NCI-H1694 (cell line): ENCODE measurements at places on chromosomes 7 and 10.

GRCh38 chr10:112288486-112288885, 5.3 kb downstream of the TECTB start:
- DNase-seq, result no peak

- no peak for DNase-seq
Observed at GRCh38 chr10:129642427-129642826, 175.4 kb downstream of the MGMT start.

GRCh38 chr7:118352867-118353453, 128.5 kb downstream of the ANKRD7 start:
- DNase-seq, result peak; percentile 61

DNA sequence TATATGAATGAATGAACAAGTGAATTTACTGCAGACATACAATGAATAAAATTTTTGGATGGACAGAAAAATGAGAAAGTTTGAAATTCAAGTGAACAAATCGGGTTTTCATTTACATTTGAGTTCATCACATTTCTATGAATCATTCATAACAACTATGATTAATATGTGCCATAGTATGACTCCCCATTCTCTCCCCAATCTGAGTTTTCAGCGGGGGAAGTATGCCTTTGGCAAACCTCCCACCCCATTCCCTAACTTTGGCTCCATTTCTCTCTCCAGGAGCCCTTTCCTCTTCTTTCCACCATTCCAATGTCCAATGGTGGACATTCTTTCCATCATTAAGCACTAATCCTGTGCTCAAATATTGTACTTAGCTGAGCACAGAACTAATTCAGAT, 96.8 kb upstream of the LSM8 start:
- no peak for DNase-seq

DNA sequence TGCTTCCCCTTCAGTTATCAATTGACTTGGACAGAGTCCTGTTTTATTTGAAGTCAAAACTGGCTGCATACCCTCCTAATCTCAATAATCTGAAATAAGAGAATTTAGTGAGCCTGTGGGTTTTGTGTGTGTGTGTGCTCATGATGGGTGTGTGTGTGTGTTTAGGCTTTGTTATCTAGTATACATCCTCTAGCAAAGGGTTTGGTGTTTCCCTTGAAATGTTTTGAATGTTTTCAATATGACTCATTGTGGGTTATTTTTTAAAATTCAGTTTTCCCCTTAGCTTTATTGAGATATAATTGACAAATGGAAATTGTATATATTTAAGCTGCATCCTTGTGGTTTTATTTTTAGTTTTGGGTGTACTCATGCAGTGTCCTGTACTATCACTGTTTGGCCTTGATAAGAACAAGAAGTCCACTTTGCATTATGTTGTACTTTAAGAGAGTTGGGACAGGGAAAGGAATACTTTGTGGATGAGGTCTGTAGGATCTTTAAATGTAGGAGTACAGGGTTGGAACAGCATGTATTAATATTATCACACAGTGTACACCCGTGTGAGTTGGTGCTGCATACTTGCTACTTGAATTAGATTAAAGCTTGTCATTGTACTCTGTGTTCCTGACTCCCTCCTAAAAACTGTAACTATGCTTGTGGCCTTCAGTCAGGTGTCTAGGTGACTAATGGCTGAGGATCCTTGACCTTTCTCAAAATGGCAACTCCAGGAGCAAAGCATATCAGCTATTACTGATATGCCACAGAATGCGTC, 58.3 kb downstream of the VCL start:
- no peak for DNase-seq

DNA sequence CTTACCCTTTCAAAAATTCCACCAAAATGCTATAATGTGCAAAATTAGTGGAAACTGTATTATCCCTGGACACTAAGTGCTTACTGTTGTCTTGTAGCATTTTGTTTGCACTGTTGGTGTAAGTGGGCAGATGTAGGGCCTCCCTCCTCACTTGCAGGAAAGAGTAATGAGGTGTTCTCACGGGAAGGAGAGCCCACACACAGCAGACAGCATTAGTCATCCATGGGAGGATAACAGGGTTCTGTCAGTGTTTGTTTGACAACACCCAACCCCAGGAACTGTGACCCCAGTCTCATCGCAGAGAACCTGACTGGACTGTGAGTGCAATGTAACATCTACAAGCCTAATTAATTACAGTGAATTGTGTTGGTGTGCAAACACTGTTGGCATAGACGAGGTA, 58.7 kb upstream of the VSTM2A start:
- DNase-seq, result no peak

DNA sequence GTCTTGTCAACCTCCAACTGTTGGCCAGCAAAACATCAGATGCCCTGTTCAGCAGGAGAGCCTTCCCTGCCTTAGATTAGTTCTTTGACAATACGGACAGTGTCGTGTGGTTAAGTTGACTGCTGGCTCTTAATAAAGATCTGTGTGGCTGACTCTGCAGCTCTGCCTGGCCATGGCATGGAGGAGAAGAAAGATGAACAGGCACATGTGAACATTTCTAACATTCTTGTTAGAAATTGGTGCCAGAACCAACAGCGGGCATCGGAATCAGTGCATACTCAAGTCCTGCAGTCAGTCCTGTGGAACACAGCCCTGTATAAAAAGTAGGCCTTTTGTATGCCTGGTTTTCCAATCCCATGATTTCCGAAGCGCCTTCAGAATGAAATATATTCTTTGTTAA, 455.6 kb downstream of the POM121L12 start:
- no peak for DNase-seq

GRCh38 chr7:29248713-29249382, 54.3 kb downstream of the CHN2 start:
- DNase-seq, result no peak

DNA sequence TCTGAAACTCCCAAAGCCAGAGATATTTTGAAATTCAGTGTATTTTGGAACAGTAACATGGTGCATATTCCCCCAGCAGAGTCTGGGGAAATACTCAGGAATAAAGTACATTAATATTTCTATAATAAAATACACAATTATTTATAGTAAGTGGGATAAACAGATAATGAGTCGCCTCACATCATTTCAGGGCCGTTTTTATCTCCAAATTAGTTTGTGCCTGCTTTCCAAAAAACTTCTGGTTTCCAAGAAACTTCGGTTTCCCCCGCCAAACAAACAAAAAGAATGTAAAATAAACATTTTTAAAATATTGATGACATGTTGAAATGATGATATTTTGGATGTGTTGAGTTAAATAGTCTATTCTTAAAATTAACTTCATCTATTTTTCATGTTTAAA, 48.2 kb downstream of the AFAP1L2 start:
- DNase-seq, result no peak

DNA sequence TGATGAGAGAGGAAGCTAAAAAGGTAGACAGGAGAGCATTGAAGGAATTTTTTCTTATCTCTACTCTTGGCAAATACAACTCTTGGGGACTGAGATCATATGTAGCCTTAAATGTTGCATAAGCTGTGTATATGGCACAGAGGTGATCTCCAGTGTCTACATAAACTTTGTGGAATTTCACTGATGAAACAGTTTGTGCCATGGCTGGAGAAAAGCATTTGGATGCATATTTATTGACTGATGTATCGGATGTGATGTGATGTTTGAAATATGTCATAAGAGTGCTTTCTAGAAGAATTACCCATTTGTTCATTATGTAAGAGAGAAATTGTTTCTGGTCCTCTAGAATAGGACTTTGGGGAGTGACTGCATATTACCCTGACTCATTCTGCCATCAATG, 244.9 kb upstream of the LRRTM3 start:
- DNase-seq, result no peak

DNA sequence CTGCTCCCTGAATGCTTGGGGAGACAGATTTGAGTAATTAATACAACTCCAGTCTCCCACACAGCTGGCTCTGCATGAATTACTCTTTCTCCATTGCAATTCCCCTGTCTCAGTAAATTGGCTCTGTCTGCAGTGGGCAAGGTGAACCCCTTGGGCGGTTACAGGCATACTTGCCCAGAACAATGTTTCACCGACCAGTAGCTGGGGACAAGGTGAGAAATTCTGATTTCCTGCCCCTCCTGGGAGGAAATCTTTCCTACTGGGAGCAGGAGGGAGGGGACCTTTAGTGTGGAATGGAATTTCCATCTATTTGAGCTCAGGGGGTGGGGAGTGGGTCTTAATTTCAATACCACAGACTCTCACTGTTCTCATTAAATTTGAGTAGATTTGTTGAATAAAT, 42.2 kb upstream of the FZD9 start:
- DNase-seq, result no peak

- DNase-seq, result no peak
Observed at GRCh38 chr10:30816820-30817171, 187.2 kb upstream of the LYZL2 start.

- no peak for DNase-seq
Observed at GRCh38 chr10:16016688-16017087, 156.4 kb upstream of the MINDY3 start.

- no peak for DNase-seq
Observed at GRCh38 chr7:74518041-74518440, 64.3 kb downstream of the GTF2IRD1 start.

- DNase-seq, result no peak
Observed at GRCh38 chr10:78890506-78890905, 178.3 kb upstream of the ZMIZ1 start.
